ENCODE measurements at places on chromosomes 5 and 9. TPM values are rescaled to one million over a fixed set of nuclear protein-coding genes. Genes with fewer than 3 reads are reported as not detected.

SPIN1 gene
- 47.6 TPM for total RNA-seq

TLX3 gene
- not detected for total RNA-seq

TAF11L3 gene
- total RNA-seq: not detected

MED22 gene
- total RNA-seq: 17.0 TPM

OR13C4 gene
- not detected for total RNA-seq

FBP1 gene
- not detected for total RNA-seq

TRIP13 gene
- 35.1 TPM for total RNA-seq

TMC1 gene
- total RNA-seq: not detected

C9 gene
- total RNA-seq: not detected

ELOVL7 gene
- total RNA-seq: 2.0 TPM

TMEM215 gene
- not detected for total RNA-seq

PTGES gene
- total RNA-seq: 27.4 TPM

CRHBP gene
- total RNA-seq: not detected

STARD4 gene
- total RNA-seq: 142 TPM

TRIM52 gene
- 10.6 TPM for total RNA-seq

TENT4A gene
- total RNA-seq: 17.7 TPM

EQTN gene
- total RNA-seq: not detected

CDKN2B-AS1 gene
- total RNA-seq: not detected

BTNL8 gene
- 0.32 TPM for total RNA-seq

F12 gene
- 10.9 TPM for total RNA-seq

FOXD4L5 gene
- total RNA-seq: 0.10 TPM

PCDHA6 gene
- total RNA-seq: not detected

RETREG1 gene
- 21.8 TPM for total RNA-seq

PITX1 gene
- total RNA-seq: 45.3 TPM

TPM2 gene
- 40.7 TPM for total RNA-seq

ARRDC1 gene
- 32.6 TPM for total RNA-seq

GZMA gene
- total RNA-seq: not detected

IL4 gene
- not detected for total RNA-seq

CDC20B gene
- not detected for total RNA-seq

GFI1B gene
- not detected for total RNA-seq

SLC44A1 gene
- 276 TPM for total RNA-seq

IL17B gene
- total RNA-seq: not detected

DNM1 gene
- 1.2 TPM for total RNA-seq

MAP1B gene
- 63.7 TPM for total RNA-seq

PNPLA7 gene
- total RNA-seq: 0.26 TPM

PRUNE2 gene
- total RNA-seq: 0.35 TPM

PDE4D gene
- total RNA-seq: 273 TPM

SLC6A19 gene
- total RNA-seq: not detected

CYFIP2 gene
- 49.9 TPM for total RNA-seq

LCN12 gene
- 1.2 TPM for total RNA-seq

STKLD1 gene
- total RNA-seq: not detected
